ENCODE measurements at places on chromosomes 7 and 10. TPM values are rescaled to one million over a fixed set of nuclear protein-coding genes. Genes with fewer than 3 reads are reported as not detected.

FAM13C gene
- 0.16 TPM for total RNA-seq

LMOD2 gene
- not detected for total RNA-seq

PCGF5 gene
- 28.8 TPM for total RNA-seq

PLXDC2 gene
- under 0.01 TPM for total RNA-seq

KIAA1217 gene
- total RNA-seq, result 1.7 TPM

PRKAR2B gene
- total RNA-seq, result 0.44 TPM

PRTFDC1 gene
- 0.49 TPM for total RNA-seq

DNAH11 gene
- not detected for total RNA-seq

NUTM2A gene
- total RNA-seq, result 0.10 TPM

DNA sequence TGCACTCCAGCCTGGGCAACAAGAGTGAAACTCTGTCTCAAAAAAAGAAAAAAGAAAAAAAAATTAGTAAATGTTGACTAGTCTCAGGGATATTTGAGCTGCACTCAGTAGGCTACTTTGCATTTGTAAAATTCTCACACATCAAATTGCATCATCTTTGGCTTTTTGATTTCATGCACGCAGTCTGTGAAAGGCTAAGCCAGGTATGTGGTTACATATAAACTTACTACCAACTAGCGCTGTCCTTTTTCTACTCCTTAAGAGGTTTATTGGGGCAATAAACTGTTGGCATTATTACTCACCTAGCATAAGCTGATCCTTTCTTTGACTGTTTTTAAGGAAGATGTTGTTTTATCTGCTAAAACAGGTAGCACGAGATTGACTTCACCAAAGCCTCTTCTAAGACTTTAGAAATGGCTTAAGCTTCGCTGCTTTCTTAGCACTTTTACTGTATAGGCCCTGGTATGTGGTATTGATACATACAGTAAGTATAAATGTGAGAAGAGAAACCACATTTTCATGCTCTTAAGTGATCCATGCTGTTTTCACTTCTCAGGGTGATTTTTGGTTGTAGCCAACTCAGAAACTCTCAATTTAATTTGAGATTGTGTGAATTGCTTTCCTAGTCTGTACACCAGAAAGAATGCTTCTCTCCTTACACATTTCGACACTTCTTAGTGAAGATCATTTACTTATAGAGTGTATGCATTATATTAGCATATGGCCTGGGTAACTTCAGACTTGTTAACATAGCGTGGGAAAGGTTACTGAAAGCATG, 323.9 kb downstream of the AUTS2 start:
- no peak for DNase-seq

DNA sequence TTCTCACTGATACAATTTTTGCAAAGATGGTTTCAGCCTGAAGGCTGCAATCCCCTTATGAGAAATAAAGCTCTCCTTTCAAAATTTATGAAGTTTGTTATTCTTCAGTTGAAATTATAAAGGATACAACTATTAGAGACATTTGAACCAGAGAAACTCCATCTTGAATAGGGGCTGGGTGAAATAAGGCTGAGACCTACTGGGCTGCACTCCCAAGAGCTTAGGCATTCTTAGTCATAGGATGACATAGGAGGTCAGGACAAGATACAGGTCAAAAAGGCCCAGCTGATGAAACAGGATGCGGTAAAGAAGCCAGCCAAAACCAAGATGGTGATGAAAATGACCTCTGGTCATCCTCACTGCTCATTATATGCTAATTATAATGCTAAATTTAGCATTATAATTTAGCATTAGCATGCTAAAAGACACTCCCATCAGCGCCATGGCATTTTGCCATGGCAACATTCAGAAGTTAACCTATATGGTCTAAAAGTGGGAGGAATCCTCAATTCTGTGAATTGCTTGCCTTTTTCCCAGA, 22.4 kb upstream of the IFIT1B start:
- peak; percentile 71 for DNase-seq

DNA sequence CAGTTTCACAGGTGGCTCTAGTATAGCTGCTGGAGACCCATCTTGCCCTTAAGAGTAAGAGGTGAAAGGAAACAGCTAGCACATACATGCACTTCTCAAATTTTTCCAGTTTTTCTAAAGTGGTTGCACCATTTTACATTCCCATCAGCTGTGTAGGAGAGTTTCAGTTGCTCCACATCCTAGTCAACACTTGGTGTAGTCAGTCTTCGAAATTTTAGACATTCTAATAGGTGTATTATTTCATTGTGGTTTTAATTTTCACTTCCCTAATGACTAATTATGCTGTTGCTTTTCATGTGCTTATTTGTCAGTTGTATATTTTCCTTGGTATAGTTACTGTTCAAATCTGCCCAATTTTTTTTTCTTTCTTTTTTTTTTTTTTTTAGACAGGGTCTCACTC, 9.5 kb upstream of the HACD1 start:
- DNase-seq, result no peak

- no peak for DNase-seq
These were observed 49.8 kb downstream of the KLF6 start for GRCh38 chr10:3735175-3735574.

DNA sequence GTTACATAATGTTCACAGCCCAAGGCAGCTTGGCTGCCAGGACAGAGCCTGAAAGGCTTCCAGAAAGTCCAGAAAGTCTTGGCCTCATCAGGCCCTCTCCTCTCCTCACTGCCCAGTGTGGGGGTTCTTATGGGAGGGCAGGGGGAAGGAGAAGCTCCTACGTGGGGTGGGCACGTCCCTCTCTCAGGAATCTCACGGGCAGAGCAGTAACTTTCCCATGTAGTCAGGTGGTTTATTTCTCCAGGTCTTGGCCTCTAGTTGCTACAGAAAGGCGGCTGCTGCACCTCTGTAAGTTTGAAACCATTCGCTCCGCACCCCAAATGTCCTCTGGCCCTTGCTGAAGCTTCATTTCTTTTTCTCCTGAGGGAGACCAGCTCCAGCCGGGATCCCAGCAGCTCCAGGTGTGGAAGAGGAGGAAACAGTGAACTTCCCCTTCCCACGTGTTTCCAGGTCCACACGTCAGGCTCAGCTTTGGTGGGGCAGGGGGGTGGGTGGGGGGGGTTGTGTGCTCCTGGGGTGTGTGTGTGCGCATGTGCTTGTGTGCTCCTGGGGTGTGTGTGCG, 320.3 kb downstream of the WDR37 start:
- no peak for DNase-seq

GRCh38 chr7:10930551-10930950, 43.1 kb upstream of the PHF14 start:
- DNase-seq, result no peak

- no peak for DNase-seq
These were observed 1.2 kb downstream of the HOXA11 start for GRCh38 chr7:27183682-27184336.

- DNase-seq, result no peak
These were observed 405.0 kb upstream of the GALNT17 start for GRCh38 chr7:70726951-70727378.

DNA sequence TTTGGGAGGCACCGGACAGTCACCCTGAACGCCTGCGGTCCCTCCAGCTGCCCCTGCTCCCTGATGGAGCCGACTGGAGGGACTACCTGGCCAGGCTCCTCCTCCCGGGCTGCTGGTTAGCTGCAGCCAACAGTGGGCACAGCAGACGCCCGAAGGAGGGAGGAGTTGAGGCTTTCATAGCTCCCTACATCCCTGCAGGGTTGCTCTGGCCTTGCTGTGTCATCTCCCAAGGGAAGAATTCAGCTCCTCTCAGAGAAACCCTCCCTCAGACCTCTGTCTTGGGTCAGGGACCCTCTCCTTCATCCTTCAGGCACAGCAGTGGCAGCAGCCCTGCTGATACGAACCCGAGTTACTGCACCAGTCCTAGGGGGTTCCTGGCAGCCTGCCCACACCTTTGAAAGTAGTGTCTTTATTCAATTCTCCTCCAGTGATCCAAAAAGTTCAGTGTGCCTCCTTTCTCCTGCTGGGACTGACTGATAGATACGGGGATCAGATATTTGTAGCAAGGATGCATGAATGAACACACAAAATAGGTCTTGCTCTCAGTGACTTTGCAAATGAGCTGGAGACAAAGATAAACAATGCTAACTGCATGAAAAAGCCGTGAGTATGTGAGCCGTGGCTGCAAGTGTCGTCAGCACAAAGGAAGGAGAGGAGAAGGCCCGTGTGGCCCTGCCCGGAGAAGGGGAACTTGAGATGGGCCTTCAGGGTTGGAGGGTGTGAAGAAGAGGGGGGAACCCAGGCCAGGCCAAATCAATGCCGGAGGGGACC, 136.6 kb downstream of the PRKAG2 start:
- no peak for DNase-seq

DNA sequence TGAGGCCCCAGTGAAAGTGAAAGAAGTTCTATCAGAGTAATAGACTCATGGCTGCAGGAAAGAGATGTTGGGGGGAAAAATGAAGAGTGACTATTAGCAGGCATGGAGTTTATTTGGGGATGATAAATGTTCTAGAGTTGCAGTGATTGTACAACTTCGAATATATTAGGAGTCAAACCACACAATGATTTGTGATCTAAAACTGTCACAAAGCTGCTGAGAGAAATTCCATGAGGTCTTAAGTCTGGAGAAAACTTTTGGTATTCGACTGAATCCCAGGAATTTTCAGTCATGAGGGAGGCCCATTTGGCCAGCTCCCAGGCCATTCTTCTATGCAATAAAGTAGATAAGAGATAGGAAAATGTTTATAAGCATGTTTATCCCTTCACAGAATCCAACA, 55.9 kb upstream of the UNC5B start:
- no peak for DNase-seq

GRCh38 chr10:84333864-84334451, 5.6 kb downstream of the CCSER2 start:
- no peak for DNase-seq

DNA sequence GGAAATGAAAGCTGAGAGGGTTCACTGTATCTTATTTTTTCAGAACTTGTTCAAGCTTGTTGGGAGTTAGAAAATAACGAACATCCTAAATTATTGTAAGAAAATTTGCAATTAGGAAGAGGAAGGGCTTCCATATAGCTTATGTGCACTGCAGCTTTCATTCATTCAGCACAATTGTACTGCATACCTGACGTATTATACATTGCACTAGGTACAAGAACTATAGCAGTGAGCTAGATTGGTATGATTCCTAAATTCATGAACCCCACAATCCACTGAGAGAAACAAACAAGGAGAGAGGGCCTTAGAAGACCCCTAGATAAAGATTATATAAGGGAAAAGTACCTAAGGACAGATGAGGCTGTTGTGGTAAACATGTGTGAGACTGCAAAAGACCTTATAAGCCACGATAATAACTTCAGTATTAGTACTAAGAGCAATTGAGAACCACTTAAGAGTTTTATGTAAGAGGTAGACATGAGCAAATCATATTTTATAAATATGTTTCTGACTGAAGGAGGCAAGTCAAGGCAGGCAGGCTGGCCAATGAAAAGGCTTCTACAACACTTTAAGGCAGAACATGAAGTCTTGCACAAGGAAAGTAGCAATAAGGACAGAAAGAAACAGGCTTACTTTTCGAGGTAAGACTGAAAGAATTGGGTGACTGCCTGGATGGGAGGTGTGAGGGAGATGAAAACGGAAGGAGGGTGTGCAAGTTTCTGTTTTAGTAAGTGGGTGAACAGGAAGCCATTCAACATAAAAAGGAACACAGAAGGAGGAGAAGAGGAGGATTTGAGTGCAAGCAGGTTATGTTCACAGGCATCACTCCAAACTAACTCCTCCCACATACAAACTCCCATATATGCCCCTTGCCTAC, 77.9 kb upstream of the LRRN3 start:
- DNase-seq, result no peak

Measured in MG63 (cell line).